ENCODE measurements at places on chromosomes 16 and 17. TPM values are rescaled to one million over a fixed set of nuclear protein-coding genes. Genes with fewer than 3 reads are reported as not detected.
A peak's percentile ranks its signal among the peaks of the same experiment; 100 is the strongest.

Gene COX6A2
- total RNA-seq = not detected

DNA sequence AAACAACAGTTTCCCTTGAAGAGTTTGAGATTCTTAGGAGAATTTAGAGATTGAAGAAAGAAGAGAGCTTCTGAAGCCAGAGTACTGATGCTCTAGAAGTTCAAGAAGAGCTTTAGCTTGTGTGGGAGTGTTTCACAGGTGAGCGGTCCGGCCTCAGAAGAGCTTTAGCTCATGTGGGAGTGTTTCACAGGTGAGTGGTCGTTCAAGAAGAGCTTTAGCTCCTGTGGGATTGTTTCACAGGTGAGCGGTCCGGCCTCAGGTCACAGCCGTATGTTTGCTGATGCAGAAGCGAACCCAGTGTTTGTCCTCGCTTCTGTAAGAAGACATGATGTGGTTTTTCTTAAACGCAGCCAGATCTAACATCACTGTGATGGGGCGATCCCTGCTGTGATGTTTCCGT is 76.4 kb downstream of the SEC14L1 start:
- no peak overlapping the region for H3K27ac ChIP-seq
- peaks cover 3% of the 10 kb centered on the region for H3K4me1 ChIP-seq
- H3K36me3 ChIP-seq = peaks cover 2% of the 10 kb centered on the region
- no peaks in the 10 kb centered on the region for H3K27me3 ChIP-seq

DNA sequence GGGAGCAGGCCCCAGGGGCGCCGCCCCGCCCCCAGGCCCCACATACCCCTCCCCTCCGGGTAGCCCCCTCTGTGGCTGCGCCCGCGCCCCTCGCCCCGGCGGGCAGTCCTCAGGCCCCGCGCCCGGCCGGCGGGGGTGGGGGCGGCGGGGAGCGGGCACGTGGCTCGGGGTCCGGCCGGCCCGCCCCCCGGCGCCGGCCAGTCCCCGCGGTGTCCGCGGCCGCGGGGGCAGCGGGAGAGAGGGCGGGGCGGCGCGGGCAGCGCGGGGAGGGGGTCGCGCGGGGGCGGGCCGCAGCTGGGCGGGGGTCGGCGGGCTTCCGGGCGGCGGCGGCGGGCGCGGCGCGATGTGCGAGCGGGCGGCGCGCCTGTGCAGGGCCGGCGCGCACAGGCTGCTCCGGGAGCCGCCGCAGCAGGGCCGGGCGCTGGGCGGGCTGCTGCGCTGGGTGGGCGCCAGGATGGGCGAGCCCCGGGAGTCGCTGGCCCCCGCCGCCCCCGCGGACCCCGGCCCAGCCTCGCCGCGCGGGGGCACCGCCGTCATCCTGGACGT is 335 bp downstream of the NECAB2 start:
- H3K36me3 ChIP-seq = peaks cover 6% of the 10 kb centered on the region
- H3K4me1 ChIP-seq = peaks cover 2% of the 10 kb centered on the region
- H3K27me3 ChIP-seq = peaks cover 13% of the 10 kb centered on the region
- DNase-seq = no peak

- H3K36me3 ChIP-seq = no peaks in the 10 kb centered on the region
- H3K27me3 ChIP-seq = no peaks in the 10 kb centered on the region
- peaks cover 21% of the 10 kb centered on the region for H3K4me1 ChIP-seq
Measured at GRCh38 chr17:57527221-57528057, 217.7 kb downstream of the CCDC182 start.

DNA sequence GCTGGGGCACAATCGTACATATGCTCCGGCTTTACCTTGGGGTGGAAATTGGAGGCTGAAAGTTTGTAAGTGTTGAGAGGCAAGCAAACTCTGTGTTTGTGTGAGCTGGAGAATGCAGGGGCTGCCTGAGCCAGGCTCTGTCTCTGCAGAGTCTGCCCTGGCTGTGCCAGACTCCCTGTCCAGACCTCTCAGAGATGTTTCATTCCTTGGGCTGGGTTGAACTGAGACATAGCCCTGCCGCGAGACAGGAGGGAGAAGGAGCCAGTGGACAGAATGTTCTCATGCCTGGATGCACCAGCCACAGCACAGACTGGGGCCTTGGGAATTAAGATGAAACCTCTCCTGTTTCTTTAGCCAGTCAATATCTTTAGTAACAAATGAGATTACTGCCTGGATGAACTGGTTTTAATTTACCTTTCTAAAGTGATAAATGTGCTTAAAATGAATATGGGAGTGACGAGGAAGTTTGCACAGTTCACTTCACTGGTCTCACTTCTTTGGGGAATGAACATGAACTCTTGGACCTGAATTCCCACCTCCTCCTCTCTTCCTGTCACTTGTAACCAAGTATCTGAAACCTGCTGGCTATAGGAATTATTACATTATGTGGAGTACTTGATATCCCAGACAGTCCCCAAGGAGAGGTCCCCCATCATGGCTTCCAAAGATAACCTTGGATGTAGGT is 40.1 kb downstream of the YPEL2 start:
- H3K27me3 ChIP-seq = no peaks in the 10 kb centered on the region
- H3K36me3 ChIP-seq = no peaks in the 10 kb centered on the region

GRCh38 chr16:87664792-87665191 is 62.5 kb downstream of the JPH3 start:
- no peak overlapping the region for H3K4me3 ChIP-seq
- H3K36me3 ChIP-seq = peaks cover 2% of the 10 kb centered on the region
- H3K27ac ChIP-seq = no peak overlapping the region
- DNase-seq = no peak
- peaks cover 50% of the 10 kb centered on the region for H3K27me3 ChIP-seq
- peaks cover 4% of the 10 kb centered on the region for H3K4me1 ChIP-seq

- peak; percentile 63 for DNase-seq
- peaks cover 15% of the 10 kb centered on the region for H3K4me1 ChIP-seq
- peak overlapping the region; percentile 31 for H3K4me3 ChIP-seq
- H3K27ac ChIP-seq = no peak overlapping the region
- H3K36me3 ChIP-seq = no peaks in the 10 kb centered on the region
- peaks cover 6% of the 10 kb centered on the region for H3K27me3 ChIP-seq
Measured at GRCh38 chr17:74453665-74454196, 12.7 kb upstream of the CD300A start.

DNA sequence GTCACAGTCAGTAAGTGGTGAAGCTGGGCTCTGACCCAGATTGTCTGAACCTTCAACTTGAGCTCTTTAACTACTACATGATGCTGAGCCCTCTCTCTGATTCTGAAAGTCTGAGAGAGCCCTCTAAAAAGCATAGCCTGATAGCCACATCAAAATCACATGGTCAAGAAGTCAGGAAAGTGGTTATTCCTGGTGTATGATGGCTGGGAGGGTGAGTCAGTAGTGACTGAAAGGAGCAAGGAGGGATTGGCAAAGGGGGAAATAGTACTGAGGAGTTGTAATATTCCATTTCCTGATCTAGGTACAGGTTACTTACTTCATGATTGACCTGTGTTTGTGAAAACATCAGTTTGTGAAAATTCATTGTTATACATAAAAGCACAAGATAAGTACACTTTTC is 89.1 kb downstream of the SSH2 start:
- no peaks in the 10 kb centered on the region for H3K36me3 ChIP-seq
- no peak overlapping the region for H3K27ac ChIP-seq
- peaks cover 8% of the 10 kb centered on the region for H3K4me1 ChIP-seq
- H3K27me3 ChIP-seq = no peaks in the 10 kb centered on the region
- H3K4me3 ChIP-seq = no peak overlapping the region

- H3K27ac ChIP-seq = no peak overlapping the region
- peaks cover 2% of the 10 kb centered on the region for H3K36me3 ChIP-seq
- no peak for DNase-seq
- H3K27me3 ChIP-seq = peaks cover 32% of the 10 kb centered on the region
- H3K4me1 ChIP-seq = peaks cover 9% of the 10 kb centered on the region
Measured at GRCh38 chr17:44307387-44308186, 814 bp upstream of the RUNDC3A start.

DNA sequence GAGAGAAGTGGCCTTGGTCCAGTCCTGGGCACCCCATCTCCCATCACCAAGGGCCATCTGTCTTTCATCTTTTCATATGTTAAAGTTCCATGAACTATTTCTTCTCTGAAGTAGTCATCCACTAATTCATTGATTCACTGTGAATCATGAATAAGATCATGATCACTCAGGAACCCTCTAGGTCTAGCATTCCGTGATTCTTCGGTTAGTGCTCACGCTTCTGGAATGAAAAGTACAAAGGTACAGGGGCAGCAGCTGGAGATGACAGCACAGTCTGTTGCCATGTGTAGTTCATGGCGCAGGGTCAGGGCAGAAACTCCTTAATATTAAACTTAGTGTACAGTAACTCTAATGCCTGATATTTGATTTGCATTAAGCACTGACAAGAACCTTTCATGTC is 127.1 kb downstream of the CDH13 start:
- DNase-seq = no peak
- H3K27ac ChIP-seq = no peak overlapping the region
- H3K36me3 ChIP-seq = no peaks in the 10 kb centered on the region
- H3K4me3 ChIP-seq = no peak overlapping the region

GRCh38 chr17:77307479-77308198 is 166.9 kb downstream of the SEC14L1 start:
- no peak for DNase-seq
